IMR-90 (cell line): ENCODE measurements at places on chromosomes 7 and 10. TPM values are rescaled to one million over a fixed set of nuclear protein-coding genes. Genes with fewer than 3 reads are reported as not detected.
A peak's percentile ranks its signal among the peaks of the same experiment; 100 is the strongest.

Gene GPR26
- not detected in 2 replicates for total RNA-seq

GRCh38 chr10:112360308-112361270, 13.3 kb upstream of the ACSL5 start:
- no peaks in the 10 kb centered on the region for H3K36me3 ChIP-seq
- DNase-seq = peak; percentile 21
- no peak overlapping the region for H3K4me3 ChIP-seq
- H3K27me3 ChIP-seq = no peaks in the 10 kb centered on the region; the same call in 1 of the 2 replicates
- no peak overlapping the region for H3K27ac ChIP-seq

DNA sequence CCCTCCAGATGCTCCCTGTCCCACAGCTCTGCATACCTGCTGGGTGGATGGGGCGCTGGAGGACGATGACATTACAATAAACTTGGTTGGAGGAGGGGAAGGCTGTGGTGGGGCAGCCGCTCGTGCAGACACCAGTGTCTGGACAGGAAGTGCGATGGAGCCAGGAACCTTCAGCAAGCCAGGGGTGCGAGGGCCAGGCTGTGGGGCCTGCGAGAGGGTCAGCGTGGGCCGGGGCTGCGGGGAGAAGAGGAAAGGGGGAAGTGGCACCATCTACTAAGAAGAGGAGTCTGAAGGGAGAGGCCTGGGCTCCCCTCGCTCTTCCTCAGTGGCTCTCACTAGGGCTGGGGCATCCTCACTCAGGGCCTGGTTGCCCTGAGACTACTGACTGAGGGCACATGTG, 6.4 kb downstream of the AP4M1 start:
- H3K36me3 ChIP-seq = peaks cover 68% of the 10 kb centered on the region
- no peak for DNase-seq
- H3K4me1 ChIP-seq = peaks cover 2% of the 10 kb centered on the region; the same call in 1 of the 2 replicates
- no peak overlapping the region for H3K4me3 ChIP-seq
- no peak overlapping the region for H3K27ac ChIP-seq

Gene SPDYE8
- not detected in 2 replicates for total RNA-seq

DNA sequence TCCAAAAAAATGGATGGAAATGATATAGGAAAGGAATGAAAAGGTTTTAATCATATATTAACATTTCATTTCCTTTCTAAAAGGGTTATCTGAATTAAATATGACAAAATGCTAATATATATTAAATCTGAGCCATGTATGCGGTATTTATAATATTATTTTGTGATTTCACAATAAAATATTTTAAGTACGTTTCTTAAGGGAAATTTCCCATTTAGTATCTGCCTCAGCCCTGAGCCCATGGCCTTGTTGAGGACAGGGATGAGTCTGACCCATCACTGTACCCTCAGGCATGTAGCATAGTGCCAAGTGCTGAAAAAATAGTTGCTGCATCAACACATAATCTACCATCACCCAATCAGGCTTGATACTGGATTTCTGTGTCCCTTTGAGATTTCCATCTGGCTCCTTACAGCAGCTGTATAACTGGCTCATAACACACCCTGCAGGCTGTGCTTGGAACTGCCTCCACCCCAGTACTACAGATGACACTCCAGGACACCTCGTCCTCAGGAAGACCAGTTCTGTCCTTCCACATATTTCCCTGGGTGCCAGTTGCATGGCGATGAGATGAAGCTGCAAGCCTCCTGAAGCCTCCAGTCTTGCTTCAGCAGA, 59.4 kb upstream of the ASAH2 start:
- H3K4me3 ChIP-seq = no peak overlapping the region
- DNase-seq = no peak
- no peaks in the 10 kb centered on the region for H3K27me3 ChIP-seq
- peaks cover 15% of the 10 kb centered on the region for H3K36me3 ChIP-seq
- no peaks in the 10 kb centered on the region for H3K4me1 ChIP-seq

DNA sequence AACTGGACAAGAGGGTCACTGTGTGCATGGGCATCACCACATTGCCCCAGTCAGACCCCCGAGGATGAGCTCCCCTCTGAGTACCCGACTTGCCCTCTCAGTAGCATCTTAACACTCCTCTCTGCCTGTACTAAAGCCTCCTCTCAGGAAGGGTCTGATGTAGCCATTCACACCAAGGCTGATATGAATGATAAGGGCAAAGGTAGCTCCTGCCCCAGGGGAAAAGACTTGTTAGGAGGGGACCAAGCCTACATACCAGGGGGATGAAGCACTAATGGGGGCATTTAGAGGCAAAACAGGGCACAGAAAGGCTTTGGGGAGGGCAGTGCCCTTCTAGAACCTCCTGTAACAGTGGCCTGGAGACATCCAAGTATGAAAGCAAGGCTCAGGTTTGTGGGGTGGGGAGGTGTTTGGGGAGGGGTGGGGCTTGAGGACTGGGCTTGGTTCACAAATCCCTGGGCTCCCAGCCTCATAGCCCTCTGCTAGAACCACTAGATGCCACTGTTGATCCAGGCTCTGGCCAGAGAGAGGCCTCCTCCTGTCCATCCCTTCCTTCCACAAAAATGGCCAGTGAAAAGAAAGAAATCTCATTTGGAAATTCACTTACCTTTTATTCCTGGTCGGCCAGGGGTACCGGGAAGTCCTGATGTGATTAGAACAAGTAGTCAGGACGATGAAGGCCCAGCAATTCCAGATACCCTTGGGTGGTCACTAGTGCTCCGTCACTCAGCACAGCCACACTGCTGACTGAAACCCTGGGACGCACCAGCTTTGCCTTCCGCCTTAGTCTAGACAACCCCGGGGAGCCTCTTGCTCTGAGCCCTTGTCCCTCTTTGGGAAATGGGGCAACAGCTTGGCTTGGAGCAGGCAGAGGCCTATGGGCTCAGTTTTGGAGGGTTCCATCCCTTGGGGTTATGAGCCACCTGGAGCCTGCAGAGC, 40.3 kb downstream of the COL17A1 start:
- H3K36me3 ChIP-seq = no peaks in the 10 kb centered on the region
- H3K27ac ChIP-seq = no peak overlapping the region
- H3K4me3 ChIP-seq = no peak overlapping the region
- H3K4me1 ChIP-seq = 0 out of 2 replicates have a peak, but pooled peaks cover 3% of the 10 kb centered on the region
- H3K27me3 ChIP-seq = no peaks in the 10 kb centered on the region
- peak; percentile 76 for DNase-seq

- H3K36me3 ChIP-seq = no peaks in the 10 kb centered on the region
- peaks cover 22% of the 10 kb centered on the region for H3K27me3 ChIP-seq
- H3K27ac ChIP-seq = no peak overlapping the region
- no peak overlapping the region for H3K4me3 ChIP-seq
Measured at GRCh38 chr10:100634034-100634433, 98.3 kb downstream of the HIF1AN start.

Gene SORCS3
- not detected in 2 replicates for total RNA-seq

Gene NPY
- not detected in 2 replicates for total RNA-seq

DNA sequence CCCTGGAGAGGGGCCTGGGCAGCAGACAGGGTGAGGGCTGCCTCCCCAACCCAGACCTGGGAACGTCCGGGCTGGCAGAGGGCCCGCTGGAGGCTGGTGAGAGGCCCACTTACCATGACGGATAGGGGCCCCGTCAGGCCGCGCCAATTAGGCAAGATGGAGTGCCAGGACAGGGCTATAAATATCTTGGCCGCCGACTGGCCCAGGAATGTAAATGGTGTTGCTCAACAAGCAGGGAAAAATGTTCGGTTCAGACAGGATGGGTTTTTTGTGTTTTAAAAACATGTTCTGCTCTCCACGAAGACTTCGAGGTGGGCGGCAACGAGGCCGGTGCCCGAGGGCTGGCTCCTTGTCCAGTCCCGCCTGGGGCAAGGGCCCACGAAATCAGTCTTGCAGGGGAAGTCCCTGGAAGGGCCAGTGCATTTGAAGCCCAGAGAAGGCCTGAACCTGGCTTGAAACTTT, 35.8 kb upstream of the ELN start:
- no peaks in the 10 kb centered on the region for H3K36me3 ChIP-seq
- peak; percentile 78 for DNase-seq
- no peaks in the 10 kb centered on the region for H3K27me3 ChIP-seq
- no peak overlapping the region for H3K4me3 ChIP-seq

GRCh38 chr7:76294344-76295024, 8.0 kb upstream of the HSPB1 start:
- no peaks in the 10 kb centered on the region for H3K27me3 ChIP-seq
- H3K4me1 ChIP-seq = peaks cover 32% of the 10 kb centered on the region
- peak overlapping the region; percentile 32; the same call in 1 of the 2 replicates for H3K4me3 ChIP-seq
- H3K36me3 ChIP-seq = no peaks in the 10 kb centered on the region
- H3K27ac ChIP-seq = peak overlapping the region; percentile 97
- peak; percentile 93 for DNase-seq

- H3K4me1 ChIP-seq = peaks cover 2% of the 10 kb centered on the region
- no peaks in the 10 kb centered on the region for H3K27me3 ChIP-seq
- DNase-seq = peak; percentile 31
- no peak overlapping the region for H3K4me3 ChIP-seq
- H3K27ac ChIP-seq = no peak overlapping the region
Measured at GRCh38 chr7:17640730-17641377, 299.4 kb downstream of the SNX13 start.

Gene PPRC1
- 11.4 and 11.8 TPM in 2 replicates for total RNA-seq

Gene ANKRD30A
- total RNA-seq = not detected in 2 replicates

- no peaks in the 10 kb centered on the region for H3K27me3 ChIP-seq
- no peaks in the 10 kb centered on the region for H3K4me1 ChIP-seq
- DNase-seq = no peak
- no peaks in the 10 kb centered on the region for H3K36me3 ChIP-seq
Measured at GRCh38 chr10:86295791-86296190, 70.8 kb downstream of the GRID1 start.

GRCh38 chr10:62755662-62756653, 48.6 kb upstream of the ADO start:
- H3K4me1 ChIP-seq = no peaks in the 10 kb centered on the region
- peaks cover 7% of the 10 kb centered on the region; the same call in 1 of the 2 replicates for H3K27me3 ChIP-seq
- no peak overlapping the region for H3K27ac ChIP-seq
- H3K4me3 ChIP-seq = no peak overlapping the region
- no peaks in the 10 kb centered on the region for H3K36me3 ChIP-seq

Gene DTX2
- total RNA-seq = 1.8 and 3.1 TPM in 2 replicates

DNA sequence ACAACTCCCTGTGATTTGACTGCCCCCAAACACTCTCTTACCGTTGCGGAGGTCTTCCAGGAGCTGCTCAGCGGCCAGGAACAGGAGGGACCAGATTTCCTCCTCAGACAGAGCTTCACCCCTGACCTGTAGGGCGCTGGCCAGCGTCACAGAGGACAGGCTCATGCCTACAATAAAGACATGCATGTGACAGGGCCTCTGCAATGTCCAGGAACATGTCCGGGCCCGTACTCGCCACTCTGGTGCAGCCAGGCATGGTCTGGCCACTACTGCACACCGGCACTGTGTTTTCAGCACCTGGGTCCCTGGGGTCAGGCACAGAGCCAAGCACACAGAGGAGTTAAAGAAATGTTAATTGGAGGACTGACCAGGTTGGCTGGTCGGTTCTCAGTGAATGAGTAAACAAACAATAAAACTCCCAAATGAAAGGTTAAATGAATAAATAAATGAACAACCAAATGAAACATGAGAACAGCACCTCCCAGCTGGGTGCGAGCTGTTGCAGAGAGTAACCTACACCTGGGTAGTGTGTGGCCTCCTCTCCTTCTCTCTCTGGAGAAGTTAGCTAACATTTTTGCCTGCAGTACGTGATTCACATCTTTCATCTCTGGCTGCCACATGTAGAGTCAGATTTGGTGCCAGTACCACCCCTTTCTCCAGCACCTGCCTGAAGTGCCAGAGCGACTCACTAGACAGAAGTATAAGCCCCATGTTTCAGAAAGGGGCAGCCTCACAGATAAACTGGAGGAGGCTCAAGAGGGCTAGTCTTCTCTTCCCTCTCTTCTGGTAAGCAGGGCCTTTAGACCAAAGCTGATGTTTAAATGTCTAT, 22.8 kb downstream of the FRMPD2 start:
- H3K36me3 ChIP-seq = no peaks in the 10 kb centered on the region
- no peak overlapping the region for H3K27ac ChIP-seq
- H3K4me1 ChIP-seq = peaks cover 3% of the 10 kb centered on the region; the same call in 1 of the 2 replicates
- no peak for DNase-seq

DNA sequence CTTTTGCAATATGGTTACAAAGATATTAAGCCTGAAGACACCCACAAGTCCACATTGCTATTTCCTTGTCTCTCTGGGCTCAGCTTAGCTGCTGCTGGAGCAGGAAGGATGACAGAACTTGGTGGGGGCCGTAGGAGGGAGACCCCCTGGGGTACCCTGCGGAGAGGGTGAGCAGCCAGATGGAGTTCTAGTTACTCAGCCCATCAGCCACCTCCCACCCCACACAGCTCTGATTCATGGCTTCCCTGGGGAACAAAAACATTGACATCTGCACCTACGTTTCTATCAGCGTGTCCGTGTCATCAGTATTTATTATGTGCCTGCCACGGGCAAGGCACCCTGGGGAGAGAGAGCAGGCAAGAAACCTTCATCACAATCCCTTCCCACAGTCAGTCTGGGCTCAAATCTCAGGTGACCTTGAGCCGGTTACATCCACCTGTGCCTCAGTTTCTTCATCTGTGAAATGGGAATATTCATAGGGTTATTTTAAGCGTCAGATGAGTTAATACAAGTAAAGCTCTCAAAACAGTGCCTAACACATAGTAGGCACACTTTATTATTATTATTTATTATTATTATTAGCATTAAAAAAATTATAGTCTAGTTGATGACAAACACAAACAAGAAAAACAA, 131.5 kb downstream of the C10orf105 start:
- H3K27me3 ChIP-seq = peaks cover 35% of the 10 kb centered on the region
- no peaks in the 10 kb centered on the region for H3K36me3 ChIP-seq
- H3K27ac ChIP-seq = no peak overlapping the region
- no peak for DNase-seq
- no peak overlapping the region for H3K4me3 ChIP-seq
- no peaks in the 10 kb centered on the region for H3K4me1 ChIP-seq

DNA sequence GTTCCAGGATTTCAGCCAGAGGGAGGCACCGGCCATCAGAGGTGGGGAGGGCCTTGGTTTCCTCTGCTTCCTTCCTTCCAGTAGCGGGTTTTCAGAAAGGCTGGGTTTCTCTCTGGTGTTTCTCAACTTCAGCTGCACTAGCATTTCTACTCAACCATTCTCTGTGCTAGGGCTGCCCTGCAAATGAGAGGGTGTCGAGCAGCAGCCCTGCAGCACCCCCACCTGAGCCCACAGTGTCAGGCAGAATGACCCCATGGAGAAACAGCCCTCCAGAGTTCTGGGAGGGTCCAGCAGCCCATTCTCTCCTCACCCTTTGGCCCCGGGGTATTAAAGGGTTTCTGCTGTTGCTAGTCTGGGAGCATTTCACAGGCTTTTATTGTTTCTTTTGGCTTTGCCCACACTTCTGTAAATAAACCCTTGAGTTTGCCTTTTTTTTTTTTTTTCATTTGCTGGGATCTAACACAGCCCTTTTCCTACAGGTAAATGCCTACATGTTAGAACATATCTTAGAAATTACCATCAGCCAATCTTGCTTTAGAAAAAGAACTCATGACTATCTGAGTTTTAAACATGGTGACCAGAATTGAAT, 151.5 kb upstream of the VIPR2 start:
- no peaks in the 10 kb centered on the region for H3K36me3 ChIP-seq
- no peak overlapping the region for H3K4me3 ChIP-seq
- H3K4me1 ChIP-seq = no peaks in the 10 kb centered on the region
- H3K27ac ChIP-seq = no peak overlapping the region
- no peak for DNase-seq
